H1 (cell line): ENCODE measurements at places on chromosomes 13 and 19.

DNA sequence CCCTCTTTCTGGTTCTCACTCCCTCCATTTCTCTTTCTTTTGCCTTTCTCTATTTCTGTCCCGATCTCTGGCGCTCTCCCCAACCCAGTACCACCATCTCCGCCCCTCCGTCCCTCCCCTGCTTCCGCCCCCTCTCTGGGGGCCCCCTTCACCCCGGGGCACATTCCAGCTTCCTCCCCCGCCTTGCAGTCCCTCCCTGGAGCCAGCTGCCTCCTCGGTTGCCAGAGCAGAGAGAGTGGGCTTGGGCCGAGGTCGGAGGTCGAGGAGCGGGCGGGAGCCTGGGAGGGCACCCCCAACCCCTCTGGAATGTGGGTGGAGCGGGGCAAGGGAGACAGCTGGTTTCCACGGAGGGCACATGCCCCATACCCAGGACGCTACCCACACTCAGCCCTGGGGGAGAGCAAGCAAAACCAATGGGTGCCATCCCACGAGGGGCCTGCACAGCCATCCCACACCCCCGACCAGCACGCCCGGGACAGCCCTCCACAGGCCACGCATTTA lies 6.5 kb upstream of the CIRBP start:
- DNase-seq = no peak

GRCh38 chr13:110129539-110130186 lies 177.3 kb downstream of the COL4A1 start:
- no peak for DNase-seq

DNA sequence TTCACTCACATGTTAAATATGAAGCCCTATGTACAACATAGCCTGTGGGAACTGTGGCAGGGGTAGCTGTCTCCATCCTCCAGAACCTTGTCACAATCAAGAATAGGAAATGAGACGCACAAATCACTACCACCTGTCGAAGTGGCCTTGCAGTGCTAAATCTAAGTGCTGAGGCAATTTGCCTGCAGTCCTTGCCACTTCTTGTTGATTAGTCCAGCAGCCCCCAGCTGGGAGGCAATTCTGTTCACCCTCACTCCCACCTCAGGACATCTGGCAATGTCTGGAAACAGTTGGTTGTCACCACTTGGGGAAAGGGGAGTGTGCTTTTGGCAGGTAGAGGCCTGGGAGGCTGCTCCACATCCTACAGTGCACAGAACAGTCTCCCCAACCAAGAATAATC lies 10.7 kb downstream of the RFX2 start:
- no peak for DNase-seq

DNA sequence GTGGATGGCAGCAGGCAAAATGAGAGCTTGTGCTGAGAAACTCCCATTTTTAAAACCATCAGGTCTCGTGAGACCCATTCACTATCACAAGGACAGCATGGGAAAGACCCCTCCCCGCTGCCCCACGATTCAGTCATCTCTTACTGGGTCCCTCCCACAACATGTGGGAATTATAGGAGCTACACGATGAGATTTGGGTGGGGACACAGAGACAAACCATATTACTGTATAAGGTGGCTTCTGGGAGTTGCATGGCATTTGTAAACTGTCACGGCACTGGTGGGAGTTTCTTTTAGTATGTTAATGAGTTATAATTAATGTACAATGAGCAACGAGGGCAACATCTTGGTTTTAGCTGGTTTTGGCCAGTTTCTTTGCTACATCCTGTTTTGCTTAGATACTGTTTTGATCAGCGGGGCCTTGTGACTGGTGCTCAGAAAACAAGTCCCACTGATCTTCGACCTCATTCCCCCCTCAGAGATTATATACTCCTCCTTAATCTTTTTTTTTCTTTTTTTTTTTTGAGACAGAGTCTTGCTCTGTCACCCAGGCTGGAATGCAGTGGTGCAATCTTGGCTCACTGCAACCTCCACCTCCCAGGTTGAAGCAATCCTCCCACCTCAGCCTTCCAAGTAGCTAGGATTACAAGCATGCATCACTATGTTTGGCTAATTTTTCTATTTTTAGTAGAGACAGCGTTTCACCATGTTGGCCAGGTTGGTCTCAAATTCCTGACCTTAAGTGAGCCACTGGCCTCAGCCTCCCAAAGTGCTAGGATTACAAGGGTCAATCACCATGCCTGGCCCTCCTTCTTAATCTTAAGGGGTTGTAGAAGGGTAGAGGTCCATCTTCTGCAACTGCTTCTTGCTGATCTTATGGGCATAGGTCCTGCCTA lies 21.3 kb upstream of the ZNF599 start:
- DNase-seq = no peak

DNA sequence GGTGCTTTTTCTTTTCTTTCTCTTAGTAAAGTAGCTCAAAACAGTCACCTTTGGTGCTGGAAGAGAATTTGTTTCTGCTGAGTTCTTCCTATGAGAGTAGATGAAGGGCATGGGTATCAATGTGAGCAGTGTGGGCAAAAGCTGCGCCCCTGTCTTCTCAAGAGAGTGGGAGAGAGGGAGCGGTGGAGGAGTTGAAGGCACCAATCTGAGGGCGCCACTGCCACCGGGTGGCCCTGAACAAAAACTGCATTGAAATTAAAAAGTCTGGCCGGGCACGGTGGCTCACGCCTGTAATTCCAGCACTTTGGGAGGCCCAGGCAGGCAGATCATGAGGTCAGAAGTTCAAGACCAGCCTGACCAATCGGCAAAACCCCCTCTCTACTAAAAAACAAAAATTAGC lies 28.7 kb upstream of the EPHX3 start:
- DNase-seq = no peak

DNA sequence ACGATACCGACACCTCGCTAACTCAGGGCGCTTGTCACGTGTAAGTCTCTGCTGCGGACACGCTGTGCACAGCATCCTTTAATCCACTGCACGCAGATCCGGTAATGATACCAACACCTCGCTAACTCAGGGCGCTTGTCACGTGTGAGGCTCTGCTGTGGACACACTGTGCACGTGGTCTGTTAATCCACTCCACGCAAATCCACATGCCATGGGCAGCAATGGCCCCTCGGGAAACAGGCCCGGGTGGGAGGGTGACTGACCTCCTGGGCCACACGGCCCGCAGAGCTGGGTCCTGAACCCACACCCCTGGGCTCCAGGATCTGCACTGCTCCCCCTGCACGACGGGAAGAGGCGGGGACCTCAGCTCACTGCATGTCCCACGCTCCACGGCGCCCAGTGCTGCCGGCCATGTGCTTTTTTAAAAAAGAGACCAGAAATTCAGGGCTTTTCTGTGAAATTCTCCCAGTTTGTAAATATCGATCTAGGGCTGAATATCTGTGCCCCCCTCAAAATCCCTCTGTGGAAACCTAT lies 16.1 kb downstream of the SHC2 start:
- no peak for DNase-seq
